ENCODE measurements at places on chromosomes 3 and 15.

- DNase-seq: no peak
Observed at GRCh38 chr3:148366743-148367410, 330.8 kb upstream of the AGTR1 start.

DNA sequence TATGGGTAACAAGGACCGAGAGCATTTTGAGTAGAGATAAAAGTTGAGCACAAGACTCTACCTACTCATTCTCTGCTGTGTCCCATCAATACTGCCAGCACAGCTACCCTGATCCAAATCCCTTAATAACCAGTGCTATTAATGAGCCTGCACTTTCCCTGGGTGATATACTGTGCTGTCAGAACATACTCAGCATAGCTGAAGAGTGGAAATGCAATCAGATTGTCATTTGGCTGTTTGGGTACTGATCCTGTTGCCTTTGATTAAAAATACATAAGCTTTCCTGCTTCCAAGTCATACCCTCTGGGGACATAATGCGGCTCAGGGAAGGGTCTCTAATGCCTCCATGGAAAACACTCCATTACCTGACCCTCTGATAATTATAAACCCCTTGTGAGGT, 917.5 kb downstream of the SQOR start:
- no peak for DNase-seq

DNA sequence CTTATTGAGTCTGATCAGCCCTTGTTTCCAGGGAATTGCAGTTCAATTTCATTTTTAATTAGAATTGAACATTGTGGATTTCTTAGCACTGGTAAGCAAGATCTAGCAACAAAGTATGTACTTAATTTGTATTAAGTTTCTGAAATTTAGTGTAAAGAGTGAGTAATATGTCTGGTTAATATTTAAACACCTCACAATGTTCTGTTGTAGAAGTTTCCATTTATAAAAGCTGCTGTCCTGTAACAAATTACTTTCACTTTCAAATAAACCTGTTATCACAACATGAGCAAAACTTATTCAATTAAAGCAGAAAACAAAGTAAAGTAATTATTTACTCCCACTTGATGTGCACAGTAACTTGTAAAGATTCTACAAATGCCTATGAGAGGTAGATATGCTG, 448.5 kb downstream of the NAALADL2 start:
- DNase-seq: no peak

DNA sequence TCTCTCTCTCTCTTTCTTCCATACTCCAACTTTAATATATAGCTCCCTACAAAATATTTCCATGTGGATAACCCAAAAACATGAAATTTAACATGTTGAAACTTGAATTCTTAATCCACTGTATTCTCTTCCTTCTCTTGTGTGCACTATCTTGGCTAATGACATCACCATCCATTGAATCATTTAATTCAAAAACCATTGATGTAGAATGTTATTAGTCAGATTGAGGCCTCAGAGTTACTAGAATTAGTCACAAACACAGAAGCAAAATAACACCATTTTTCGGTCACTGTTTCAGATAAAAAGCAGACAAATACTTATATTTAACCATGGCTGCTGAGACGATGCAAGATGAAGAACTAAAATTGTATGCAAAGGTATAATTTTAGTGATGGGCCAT, 256.9 kb upstream of the LRRC3B start:
- DNase-seq: no peak

DNA sequence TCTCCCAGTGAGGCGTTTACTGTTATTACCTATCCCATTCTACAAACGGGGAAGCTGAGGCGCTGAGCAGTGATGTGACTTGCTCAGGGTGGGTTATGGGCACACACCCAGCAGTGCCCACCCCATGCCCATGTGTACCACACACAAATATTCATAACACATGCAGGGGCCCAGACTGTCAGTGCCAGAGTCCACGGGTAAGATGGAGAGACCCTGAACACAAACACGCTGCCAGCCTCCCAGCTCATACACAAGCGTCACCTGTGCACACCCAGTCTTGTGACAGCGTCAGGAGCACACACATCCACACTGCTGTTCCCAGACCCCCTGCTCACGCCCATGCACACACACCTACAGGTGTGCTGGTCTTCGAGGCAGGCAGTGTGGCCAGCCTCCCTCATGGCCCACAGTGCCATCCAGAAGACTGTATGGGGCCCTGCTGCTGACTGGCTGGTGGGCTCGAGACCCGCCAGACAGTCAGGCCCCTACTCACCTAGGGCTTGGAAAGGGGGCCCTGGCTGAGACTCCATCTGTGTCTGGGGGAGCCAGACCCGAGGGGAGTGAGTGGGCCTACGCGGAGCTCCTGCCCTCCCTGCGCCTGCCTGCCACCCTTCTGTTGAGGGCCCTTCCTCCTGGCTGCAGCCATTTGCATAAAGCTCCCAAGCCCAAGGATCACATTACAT, 39.4 kb downstream of the DNAJB8 start:
- no peak for DNase-seq

DNA sequence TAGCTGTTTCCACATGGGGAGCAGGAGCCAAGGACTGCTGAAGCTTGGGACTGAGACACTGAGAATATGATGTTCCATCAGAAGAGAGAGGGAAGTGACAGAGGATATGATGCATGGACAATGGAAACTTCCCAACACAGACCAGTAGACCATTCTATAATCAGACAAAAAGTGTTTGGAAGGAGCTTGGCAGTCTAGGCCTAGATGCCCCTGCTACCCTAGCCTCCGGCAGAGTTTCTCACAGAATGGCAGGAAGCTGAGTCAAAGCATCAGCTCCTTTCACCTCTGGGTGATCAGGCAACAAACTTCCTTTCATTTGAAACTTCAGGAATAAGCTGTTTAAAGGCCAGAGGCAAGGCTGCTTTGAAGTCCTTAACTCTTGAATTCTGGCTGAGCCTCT, 222.0 kb downstream of the NEK10 start:
- no peak for DNase-seq

DNA sequence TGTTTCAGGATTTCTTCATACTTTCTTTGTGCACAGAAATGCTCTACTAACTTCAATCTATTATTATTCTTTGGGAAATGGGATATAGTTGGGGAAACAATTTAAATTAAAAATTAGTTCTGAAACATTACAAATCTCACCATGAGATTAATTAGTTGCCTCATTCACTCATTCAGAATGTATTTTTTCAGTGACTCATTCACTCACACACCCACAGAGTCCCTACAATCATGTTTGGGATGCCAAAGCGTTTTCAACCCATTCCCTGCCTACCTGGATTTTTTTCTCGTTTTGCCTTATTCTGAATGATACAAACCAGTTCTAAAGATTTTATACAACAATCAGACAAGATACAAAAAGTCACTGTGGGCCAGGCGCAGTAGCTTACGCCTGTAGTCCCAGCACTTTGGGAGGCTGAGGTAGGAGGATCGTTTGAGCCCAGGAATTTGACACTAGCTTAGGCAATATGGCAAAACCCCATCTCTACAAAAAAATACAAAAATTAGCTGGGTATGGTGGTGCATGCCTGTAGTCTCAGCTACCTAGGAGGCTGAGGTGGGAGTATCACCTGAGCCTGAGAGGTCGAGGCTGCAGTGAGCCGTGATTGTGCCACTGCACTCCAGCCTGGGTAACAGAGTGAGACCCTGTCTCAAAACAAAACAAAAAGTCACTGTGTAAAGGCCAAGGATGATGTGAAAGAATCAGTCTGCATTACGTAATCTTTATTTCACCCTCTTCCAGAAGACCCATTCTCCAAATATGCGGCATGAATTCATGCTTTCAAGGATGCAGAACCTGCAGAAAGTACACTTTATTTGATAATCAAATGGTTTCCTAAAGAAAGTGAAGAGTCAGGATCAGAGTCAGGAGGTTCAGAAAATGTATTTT, 34.8 kb upstream of the ARHGEF3 start:
- no peak for DNase-seq

GRCh38 chr3:8899876-8900460, 63.3 kb downstream of the RAD18 start:
- DNase-seq: no peak

DNA sequence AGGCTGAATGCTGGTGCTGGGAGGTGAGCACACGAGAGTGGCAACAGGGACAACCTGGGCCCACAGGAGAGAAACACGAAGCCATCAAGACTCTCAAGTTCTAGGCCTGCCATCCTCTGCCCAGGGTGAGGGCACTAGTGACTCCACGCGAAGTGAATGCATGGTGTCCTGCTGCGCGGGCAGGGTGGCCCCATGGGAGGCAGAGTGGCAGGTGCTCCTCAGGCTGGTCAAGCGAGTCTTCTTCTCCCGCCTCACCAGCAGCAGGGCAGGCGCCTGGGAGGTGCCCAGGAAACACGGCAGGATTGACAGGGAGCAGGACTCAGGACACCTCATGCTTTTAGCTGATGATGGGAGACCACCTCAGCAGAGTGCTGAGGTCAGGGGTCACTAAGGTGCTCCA, 26.9 kb downstream of the STIMATE start:
- no peak for DNase-seq

- DNase-seq: no peak
Observed at GRCh38 chr3:195760345-195761122, 39.8 kb downstream of the MUC20 start.

DNA sequence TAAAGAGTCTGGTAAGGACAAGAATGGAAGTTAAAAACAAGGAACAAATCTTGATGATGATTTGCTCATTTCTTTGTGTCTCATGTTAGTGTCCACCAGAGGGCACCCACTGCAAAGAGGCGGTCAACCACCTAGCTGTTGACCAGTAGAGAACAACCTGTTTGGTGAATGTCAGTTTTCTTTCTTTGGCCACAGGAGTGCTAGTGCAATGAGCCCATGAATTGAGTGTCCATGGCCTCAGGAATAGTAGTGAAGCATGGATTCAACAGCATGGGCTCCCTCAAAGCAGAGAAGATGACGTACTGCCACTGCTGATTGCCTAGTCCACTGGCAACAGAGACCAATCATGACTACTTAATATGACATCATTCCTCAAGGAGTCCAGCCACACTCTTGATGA, 10.7 kb upstream of the CNTN6 start:
- DNase-seq: no peak

- DNase-seq: no peak
Observed at GRCh38 chr15:96367311-96368200, 37.1 kb downstream of the NR2F2 start.

GRCh38 chr15:90071220-90071807, 31.0 kb downstream of the IDH2 start:
- DNase-seq: peak; percentile 84

DNA sequence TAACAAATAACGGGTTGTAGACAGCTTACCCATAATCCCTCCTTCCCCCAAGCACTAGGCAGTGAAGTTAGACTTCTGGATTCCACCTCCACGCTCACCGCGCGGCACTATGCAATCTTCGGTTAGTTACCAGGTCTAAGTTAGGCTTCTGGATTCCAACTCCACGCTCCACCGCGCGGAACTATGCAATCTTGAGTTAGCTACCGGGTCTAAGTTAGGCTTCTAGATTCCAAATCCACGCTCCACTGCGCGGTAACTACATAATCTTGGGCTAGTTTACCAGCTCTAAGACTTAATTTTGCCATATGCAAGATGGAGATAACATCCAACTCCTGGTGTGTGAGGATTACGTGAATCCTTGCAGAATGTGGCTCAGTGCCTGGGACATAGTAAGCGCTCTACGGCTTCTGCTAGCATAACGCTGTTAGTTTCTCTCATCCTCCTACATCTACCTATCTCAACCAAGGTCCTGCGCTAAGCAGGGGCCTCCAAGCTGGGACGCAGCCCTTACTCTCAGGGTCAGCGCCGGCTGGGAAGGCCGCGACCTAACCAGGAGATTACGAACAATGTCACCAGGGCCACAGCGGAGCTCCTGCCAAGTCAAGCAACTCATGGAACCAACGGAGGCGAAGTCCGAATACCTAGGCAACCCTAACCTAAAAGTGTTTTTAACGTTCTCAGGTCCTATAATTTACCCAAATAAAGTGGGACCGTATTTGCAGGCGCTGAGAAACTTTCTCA, 497 bp upstream of the RPLP1 start:
- DNase-seq: no peak

Measured in natural killer cell treated with Interleukin-12 subunit alpha and Interleukin-12 subunit beta and Interleukin-15 and Interleukin-18, amount 100 ng/mL, for 72 hours (primary cell).